ENCODE measurements at places on chromosomes 2 and 18.

- DNase-seq: no peak
Observed at GRCh38 chr18:75137346-75137877, 71.5 kb downstream of the PTGR3 start.

GRCh38 chr18:3059272-3059671 is 46.3 kb upstream of the LPIN2 start:
- DNase-seq: no peak

DNA sequence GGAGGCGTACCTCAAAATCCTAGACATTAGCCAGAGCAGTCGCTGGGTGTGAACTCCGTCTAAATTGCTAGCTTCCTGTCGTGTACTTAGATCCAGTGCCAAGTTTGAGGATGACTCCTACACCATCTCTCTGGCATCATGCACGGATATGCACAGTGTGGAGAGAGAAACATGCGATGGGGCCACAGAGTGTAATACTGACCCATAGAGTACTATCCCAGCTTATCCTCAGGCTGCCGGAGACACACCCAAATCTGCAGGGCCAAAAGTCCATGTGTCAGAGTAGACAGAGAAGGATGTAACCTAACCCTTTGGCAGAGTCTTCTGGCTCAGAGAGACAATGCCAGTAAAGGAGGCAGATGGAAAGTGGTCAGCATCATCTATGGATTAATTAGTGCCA is 84.2 kb downstream of the ARL4C start:
- DNase-seq: no peak

- no peak for DNase-seq
Observed at GRCh38 chr2:27086724-27087593, at the start of gene KHK. KHK (plus strand) TSS chr2:27086772; CDS start chr2:27087260, 488 bp downstream.

DNA sequence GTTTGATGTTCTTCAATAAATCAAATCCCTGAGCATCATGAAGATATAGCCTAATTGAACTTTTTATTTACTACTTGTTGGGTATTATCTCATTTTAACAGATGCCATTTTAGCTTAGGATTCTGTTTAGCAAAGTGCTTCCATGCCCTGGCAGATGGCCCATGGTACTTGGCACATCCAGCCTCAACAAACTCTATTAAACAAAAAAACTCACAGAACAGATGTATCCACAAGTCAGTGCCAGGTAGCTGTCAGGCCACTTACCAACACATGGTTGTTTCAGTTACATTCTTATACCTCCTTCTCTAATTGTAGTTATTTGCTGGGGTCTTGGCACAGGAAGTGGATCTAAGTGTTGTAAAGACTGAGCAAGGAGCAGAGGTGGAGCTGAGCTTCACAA is 29.6 kb downstream of the GAD1 start:
- no peak for DNase-seq

DNA sequence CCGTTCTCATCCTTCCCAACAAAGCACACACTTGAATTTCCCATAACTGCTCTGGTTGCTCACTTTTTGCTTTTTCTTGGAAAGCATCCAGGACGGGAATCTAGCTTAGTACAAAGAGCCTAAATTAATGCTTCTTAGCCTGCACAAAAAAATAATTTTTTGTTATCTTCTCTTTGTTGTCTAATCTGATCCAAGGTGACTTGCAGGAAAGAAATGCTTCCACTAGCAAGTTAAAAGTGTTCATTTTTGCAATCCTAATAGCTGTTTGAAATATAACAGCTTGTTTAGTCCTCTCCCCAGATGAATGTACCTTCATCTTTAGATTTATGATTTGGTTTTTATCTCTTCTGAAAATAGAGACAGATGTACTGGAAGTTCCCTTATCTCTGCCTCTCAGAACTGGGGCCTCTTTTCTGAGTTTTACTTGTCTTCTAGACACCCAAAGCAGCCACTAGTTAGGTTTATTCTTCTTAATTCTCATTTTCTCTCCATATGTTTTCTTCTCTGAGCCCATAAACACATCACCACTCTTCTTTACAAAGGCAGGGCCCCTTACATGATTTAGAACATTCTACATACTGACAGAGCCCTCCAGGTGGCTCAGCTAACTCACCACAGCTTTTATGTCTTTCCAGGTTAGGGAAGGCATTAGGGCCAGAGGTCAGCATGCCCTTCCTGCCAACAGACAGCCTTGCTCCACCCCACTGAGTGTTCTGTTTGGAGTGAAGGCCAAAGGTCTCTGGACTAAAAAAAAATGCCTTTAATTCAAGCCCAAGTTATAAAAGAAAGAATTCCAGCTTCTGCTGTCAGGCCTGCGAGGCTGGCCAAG is 74.7 kb upstream of the MAP4K3 start:
- no peak for DNase-seq

DNA sequence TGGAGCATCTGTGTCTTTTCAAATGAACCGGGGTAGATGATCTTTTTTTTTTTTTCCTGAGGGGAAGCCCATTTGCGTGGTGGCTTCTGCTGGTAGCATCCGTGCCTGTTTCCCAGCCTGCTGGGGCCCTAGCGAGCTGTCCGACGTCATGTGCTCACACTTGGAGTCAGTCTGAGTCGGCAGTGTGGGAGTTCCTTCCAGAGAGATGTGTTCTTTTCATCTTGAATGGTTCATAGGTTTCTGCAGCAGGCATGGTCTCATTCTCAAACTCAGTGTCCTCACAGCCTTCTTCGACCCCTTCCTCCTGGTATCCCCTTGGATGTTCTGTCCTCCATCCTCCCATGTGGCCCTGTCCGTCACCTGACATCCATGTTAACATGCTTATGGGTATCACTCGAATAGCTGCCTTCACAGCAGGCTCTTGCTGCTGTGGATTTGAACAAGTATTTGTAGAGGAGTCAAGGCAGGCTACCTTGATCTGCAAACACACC is 51.0 kb downstream of the LDLRAD4 start:
- DNase-seq: no peak

GRCh38 chr2:82239176-82239575 is 1934.6 kb upstream of the LRRTM1 start:
- no peak for DNase-seq

GRCh38 chr18:26657631-26658581 is 109.6 kb upstream of the KCTD1 start:
- DNase-seq: no peak

DNA sequence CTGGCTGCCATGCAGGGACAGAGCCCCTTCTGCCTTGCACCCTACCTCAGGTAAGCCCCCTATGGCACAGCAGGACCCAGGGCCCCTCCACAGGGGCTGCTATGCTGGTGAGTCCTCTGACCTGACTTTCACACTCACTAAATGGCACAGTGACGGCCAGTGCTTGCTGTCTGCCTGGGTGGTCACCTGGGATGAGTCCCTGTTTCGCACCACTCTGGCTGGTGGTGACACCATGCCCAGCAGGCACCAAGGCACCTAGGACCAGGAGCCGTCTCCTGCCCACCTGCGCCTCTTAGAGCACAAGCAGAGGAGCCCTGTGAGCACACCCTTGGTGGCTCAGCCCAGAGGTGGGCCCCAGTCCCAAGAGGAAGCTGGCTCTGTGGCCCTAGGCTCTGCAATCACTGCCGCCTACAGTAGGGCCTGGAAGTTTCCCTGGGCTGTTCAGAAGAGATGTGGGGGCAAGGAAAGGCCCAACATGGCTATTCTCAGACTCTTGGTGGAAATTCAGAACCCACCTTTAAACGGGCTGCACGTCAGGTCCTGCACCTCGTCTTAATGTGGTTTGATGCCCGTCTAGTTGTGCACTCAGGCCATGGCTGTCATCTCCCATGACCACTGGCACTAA is 96.0 kb downstream of the PLB1 start:
- DNase-seq: no peak

All from GM04503 (cell line).